ENCODE measurements at places on chromosomes 1 and 21.

GRCh38 chr1:26072305-26072704 is 4.9 kb upstream of the TRIM63 start:
- DNase-seq = no peak

DNA sequence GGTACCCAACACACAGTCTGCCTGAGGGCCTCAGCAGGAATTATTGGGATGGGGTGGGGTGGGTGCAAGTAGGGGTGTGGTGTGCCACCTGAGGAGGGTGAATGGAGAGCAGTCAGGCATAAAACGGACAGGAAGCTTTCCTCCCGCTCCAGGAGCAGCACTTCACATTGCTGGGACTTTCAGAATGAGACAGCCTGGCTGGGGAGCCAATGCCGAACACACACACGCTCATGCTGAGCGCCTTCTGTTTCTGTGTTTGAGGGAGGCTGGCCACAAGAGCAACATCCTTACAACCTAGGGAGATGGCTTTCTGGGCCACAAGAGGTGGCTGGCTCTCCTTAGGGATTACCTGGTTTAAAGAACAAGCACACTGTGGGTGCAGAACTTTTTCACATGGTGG is 98.0 kb downstream of the LAMC2 start:
- DNase-seq = no peak

DNA sequence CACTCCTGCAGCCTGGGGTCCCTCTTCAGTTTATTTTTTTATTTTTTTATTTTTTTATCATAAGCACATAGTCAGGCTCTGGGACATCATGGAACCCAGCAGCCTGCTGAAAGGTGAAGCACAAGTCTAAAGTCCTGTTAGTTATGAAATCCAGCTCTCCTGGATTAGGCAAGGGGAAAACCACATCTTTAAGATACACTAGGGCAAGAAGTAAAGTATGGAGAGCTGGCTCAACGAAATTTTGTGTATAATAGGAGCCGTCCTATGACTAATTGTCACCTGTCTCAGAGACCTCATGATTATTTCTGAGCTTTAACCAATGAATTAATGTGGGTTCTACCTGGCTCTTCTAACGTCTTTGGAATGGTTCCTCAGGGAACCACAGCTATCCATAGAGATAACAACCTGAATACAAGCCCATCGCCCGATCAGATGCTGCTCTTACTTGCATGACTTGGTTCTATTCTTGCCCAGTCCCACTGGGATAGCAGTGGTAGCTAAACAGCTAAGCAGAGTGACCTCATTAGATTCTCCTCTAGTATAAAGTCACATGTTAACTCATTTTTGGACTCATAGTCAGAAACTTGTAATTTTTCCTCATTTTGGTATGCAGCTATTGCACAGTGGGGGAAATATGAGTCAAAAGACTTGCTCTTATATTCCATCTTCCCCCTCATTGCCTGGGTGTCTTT is 122.7 kb downstream of the LMO4 start:
- no peak for DNase-seq

DNA sequence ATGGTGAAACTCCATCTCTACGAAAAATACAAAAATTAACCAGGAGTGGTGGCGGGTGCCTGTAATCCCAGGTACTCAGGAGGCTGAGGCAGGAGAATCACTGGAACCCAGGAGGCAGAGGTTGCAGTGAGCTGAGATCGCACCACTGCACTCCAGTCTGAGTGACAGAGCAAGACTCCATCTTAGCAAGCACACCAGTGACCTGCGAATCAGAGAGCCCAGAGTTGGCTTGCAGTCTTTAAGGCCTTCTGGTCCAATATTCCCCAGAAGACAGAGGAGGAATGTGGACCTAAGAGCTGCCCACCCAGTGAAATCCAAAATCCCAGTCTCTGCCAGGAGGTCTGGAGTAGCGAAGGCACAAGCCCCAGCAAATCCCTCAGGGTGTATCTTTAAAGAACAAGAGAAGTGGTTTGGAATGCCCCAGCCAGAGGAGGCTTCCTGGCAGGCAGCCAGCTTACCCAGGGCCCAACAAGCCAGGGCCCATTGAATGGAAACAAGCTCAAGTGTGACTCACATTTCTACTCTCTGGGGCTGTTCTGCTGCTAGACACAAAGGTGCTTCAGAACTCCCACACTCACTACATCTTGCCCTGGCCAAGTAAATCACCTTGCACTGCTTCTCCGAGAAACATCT is 23.9 kb downstream of the GPR161 start:
- DNase-seq = no peak

GRCh38 chr21:36330904-36331303 is 10.9 kb downstream of the MORC3 start:
- peak; percentile 13 for DNase-seq

DNA sequence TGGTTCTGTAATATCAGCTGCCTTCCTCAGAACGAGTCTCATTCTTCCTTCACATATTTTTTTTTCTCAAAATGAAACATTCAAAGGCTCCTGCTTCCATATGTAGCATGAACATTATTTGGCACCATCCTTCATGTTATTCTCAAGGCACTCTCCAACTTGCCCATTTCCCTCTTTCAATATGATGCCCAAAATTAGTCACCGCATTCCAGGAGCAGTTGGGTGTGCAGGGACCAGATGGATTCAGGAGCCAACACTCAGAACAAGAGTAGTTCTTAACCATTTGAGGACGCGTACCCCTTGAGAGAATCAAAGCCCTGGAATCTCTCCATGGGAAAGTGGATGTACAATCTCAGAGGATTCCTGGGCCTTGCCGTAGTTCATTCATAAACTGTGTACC is 50.3 kb downstream of the KCNK1 start:
- DNase-seq = no peak

- DNase-seq = no peak
Observed at GRCh38 chr1:112141923-112142322, 152.5 kb upstream of the KCND3 start.

DNA sequence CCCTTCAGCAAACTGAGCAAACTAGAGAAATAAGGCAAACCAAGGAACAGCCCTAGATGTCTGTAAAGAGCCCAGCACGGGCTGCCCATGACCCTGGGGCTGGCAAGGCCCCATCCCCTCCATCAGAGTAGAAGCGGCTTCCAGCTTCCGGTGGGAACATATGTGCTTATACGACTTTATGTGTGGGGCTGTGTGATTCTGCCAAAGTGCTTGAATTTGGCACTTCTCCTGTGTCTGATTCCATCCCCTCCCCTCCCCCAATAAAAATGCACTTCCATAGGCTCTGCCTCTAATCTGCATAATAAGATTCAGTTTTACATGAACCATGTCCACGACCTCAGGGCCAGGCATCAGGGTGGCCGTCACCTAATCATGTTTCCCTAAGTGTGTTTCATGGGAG is 236.6 kb downstream of the DSCAM start:
- DNase-seq = no peak

- DNase-seq = peak; percentile 65
Observed at GRCh38 chr1:23567996-23568607, 8.8 kb upstream of the ID3 start.

DNA sequence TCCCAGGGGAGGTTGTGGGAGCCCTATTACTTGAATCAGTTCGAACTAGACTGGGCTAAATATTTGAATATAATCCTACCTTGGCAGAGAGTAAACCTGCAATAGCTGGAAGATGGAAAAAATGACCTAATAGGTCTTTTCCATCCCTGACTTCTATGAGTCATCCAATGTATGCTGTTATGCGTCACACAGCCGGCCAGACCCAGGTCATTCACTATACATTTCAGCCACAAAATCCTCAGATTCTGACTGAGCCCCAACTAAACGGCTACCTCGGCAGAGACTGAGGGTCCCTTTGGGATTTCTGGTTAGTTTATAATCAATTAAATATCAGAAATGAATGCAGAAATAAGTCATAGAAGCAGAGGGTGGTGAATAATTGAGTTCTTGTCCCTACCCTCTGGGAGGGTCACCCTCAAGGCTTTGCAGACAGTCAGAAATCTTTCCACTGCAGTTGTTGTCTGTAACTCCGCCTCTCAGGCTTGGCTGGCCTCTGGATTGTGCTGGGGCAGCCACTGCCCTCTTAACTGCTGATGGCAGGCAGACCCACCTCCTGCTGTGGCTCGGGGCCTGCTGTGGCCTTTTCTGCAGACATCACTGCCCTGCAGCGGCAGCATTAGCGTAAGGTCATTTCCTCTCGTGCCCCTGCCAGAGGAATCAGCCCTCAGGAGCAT is 240.5 kb downstream of the TGFB2 start:
- peak; percentile 48 for DNase-seq

DNA sequence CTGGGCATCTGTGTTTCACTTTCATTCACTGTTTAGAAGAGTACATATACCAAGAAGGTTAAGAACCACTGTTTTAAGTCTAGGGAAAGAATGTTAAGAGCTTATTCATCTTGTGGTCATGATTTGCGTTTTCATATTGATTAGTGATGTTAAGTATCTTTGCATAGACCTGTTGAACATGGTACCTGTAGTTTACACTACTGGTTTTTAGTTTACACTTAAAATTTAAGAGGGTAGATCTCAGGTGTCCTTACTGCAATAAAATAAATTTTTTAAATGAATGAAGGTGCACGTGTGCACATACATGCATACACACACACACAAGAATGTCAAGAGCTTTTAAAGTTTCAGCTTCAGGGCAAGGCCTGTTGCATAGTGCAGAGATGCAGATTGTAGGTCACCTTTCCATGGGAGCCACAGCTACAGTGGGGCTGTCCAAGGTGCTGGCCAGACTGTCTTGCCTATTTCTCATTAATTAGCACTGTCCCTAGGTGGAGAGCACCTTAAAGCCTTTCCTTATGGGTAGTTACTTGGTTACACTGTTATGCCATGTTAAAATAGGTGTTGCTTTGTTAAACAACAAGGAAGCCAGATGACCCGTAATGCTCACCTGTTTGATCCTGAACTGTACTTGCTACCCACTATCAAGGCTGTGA is 543.0 kb upstream of the DAB1 start:
- DNase-seq = no peak

DNA sequence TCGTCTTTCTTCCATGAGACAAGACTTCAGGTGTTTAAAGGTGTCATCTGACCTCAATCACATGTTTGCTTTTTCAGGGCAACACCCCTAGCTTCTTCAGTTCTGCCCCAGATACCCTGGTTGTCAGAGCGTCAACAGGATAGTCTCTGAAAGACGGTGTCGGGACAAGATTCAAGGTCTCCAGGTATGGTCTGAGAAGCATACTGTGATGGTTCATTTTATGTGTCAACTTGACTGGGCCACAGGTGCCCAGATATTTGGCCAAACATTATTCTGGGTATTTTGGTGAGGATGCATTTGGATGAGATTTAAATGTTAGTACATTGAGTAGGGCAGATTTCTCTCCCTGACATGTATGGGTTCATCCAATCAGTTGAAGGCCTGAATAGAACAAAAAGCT is 148.3 kb downstream of the TGFBR3 start:
- no peak for DNase-seq

DNA sequence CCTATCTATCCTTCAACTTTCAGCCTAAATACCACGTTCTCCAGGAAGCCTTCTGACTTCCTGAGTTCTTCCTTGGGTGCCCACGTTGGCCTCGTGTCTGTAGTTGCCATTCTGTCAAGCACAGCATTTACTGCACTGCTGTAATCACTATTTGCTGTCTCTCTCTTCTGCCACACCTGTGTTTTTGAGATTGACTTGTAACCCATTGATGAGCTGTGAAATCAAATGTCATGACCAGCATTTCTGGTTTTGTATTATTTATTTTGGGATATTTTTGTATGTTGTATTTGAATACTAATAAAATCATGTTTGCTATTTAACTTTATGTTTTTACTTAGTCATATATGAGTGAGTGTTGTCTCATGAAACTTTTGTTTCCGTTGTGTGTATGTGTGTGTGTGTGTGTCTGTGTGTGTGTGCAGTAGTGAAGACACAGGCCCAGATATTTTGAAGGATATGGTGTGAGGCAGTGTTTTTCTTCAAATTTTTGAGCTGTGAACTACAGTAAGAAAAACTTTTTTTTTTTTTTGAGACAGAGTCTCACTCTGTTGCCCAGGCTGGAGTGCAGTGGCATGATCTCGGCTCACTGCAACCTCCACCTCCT is 126.2 kb upstream of the SERBP1 start:
- no peak for DNase-seq

- no peak for DNase-seq
Observed at GRCh38 chr1:12554521-12555305, 63.3 kb downstream of the DHRS3 start.

- no peak for DNase-seq
Observed at GRCh38 chr1:235947989-235948388, 81.3 kb upstream of the LYST start.

- no peak for DNase-seq
Observed at GRCh38 chr1:100670083-100670482, 49.5 kb upstream of the VCAM1 start.

GRCh38 chr1:1212780-1213344 is 1.1 kb downstream of the TNFRSF4 start:
- DNase-seq = no peak

GRCh38 chr1:13896932-13897331 is 196.9 kb downstream of the PRDM2 start:
- no peak for DNase-seq

DNA sequence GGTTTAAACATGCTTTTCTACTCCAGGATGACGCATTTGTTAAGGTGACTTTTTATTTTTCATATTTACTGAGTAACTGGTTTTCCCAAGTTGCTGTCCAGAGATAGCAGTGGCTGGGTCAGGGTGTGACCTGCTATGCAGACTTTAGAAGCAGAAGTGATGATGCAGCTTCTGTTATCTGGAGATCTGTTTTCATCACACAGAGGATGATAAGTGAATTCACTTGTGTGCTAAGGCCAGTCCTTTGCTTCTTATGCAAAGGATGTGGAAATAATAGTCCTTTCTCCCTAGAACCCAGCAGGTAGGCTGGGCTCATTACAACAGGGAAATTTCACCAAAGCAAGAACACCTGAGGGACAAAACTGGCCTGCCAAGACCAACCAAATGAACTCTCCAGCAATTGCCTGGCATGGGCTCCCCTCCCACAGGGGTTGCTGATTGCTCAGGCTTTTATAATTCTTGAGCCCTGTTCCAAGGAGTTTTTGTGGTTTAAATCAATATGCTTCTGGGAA is 97.8 kb upstream of the LPGAT1 start:
- DNase-seq = no peak

DNA sequence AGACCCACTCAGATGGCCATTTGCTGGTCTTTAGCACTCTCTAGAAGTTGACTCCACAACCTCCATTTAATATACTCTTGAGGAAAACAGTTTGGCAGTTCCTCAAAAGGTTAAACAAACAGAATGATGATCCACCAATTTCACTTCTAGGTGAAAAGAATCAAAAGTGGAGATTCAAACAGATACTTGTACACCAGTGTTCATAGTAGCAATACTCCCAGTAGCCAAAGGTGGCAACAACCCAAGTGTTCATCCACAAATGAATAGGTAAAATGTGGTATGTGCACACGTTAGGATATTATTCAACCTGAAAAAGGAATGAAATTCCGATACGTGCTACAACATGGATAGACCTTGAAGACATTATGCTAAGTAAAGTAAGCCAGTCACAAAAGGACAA is 6.3 kb downstream of the PRCC start:
- DNase-seq = no peak

DNA sequence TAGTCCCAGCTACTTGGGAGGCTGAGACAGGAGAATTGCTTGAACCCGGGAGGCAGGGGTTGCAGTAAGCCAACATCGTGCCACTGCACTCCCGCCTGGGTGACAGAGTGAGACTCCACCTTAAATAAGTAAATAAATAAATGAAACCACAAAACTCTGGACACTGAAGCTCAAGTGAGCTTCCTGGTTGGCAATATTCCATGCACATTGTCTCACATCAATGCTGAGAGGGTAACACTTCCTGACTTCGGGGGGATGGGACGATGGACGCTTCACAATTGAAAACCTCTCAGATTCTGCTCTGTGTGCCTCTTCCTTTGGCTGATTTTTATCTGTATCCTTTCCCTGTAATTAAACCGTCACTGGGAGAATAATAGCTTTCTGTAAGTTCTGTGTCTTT is 70.0 kb upstream of the ZNF644 start:
- no peak for DNase-seq

All from neural crest cell (in vitro differentiated cells).